NCI-H1694 treated with DMSO at 0.1 percent for 48 hours (cell line): ENCODE measurements at places on chromosomes 12 and 14.

DNA sequence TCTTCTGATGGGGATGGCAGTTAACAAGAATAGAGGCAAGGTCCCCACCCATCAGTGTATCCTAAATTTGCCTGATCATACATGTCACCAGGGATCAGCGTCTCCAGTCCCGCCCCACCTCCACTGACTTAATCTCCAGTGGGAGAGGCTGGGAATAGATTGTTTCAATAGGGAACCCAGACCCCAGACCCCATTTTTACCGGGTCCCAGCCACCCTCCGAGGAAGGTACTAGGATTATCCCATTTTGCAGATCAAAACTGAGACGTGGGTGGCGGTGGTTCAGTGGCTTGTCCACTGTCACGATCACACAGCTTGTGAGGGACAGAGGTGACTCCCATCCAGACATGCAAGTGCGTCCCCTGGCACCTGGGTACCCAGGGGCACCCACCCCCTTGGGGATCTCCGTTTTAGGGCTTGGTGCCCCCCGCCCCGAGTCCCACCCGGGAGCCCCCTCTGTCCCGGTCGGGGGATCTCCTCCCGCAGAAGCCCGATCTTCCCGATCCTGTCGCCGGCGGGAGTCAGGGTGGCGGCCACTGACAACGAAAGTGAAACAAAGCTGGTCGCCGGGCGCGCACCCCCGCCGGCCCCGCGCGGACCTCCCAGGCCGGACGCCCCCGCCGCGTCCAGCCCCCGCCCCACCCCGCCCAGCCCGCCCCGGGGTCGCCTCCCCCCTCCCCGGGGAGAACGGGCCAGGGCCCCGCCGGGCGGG, 523 bp downstream of the WSB2 start:
- DNase-seq, result no peak

- no peak for DNase-seq
These were observed 18.6 kb downstream of the LTBP2 start for GRCh38 chr14:74593241-74593953.

DNA sequence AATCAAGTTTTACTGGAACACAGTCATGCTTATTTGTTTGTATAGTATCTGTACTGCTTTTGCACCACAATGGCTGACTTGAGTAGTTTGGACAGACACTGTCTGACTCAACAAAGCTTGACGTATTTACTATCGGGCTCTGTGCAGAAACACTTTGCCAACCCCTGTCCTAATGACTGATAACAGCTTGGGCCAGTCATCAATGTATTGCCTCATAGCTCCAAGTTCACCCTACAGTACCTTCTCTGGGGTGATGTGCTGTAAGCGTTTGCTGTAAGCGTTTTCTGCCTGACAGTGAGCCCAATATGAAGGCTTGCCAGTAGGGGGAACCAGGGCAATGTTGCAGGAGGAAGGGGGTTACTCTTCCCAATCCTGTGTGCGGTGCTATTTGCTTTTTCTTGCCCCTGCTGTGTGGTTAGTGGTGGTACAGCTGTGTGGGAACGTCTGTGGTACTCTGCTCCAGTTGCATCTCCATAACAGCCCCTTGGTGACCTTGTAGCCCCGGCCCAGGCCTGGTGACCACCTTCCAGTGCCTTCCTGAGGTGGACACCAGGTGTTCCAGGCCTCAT, 5.4 kb upstream of the CCDC177 start:
- peak; percentile 91 for DNase-seq

DNA sequence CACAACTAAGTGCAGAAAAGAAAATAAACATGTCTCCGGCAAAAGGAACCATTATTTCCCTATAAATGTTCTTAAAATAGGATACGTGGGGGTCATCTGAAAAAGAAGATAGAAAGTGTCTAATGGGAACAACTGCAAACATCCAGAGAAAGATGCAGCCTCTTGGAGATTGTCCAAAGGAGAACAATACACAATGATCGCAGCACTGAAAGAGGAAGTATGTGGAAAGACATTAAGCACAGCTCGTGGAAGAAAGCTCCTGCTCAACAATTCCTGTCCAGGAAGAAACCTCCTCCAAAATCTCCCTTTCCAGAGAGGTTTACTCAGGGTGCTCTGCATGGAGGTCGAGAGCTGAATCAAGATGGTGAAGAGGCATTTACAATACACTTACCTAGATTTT, 2.5 kb upstream of the LALBA start:
- DNase-seq, result no peak

DNA sequence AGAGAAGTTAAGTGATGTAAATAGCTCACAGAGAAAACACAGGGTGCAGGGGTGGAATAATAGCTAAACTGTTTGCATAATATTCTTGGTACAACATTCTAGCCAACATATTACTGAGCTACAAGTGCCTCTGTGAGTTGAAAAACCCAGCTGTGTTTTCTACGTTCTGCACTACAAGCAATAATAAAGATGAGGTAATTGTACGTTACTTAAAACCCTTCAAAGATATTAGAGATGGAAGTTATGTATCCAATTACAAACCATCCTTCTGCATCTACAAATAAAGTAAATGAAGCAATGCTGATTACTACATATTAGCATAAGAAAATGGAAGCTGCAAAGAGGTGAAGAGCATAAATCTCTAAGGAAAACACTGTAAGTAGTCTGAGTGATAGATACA, 271.4 kb downstream of the SSPN start:
- no peak for DNase-seq

DNA sequence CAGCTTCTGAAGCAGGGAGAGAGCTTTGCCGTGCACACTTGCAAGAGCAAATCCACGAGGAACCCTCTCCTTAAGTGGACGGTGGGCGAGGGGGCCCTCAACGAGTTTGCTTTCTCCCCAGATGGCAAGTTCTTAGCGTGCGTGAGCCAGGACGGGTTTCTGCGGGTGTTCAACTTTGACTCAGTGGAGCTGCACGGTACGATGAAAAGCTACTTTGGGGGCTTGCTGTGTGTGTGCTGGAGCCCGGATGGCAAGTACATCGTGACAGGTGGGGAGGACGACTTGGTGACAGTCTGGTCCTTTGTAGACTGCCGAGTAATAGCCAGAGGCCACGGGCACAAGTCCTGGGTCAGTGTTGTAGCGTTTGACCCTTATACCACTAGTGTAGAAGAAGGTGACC, 69.0 kb downstream of the WDR20 start:
- no peak for DNase-seq

DNA sequence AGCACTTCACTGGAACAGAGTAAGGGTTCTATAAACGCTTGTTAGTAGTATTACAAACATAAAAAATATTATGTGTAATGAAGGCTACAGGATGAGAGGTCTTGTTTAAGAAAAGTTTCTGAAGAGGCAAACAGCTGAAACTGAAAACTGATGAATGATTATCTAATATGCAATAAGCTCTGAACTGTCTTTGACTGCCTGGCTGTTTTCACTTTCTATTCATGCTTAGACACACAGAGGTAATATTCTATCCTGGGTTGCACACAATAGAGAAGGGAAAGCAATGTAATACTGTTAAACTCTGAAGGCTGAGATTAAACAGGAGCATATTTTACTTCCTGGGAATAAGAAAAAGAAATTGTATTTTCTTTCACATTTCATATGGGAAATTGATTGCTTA, 251.3 kb downstream of the ALX1 start:
- DNase-seq, result no peak

DNA sequence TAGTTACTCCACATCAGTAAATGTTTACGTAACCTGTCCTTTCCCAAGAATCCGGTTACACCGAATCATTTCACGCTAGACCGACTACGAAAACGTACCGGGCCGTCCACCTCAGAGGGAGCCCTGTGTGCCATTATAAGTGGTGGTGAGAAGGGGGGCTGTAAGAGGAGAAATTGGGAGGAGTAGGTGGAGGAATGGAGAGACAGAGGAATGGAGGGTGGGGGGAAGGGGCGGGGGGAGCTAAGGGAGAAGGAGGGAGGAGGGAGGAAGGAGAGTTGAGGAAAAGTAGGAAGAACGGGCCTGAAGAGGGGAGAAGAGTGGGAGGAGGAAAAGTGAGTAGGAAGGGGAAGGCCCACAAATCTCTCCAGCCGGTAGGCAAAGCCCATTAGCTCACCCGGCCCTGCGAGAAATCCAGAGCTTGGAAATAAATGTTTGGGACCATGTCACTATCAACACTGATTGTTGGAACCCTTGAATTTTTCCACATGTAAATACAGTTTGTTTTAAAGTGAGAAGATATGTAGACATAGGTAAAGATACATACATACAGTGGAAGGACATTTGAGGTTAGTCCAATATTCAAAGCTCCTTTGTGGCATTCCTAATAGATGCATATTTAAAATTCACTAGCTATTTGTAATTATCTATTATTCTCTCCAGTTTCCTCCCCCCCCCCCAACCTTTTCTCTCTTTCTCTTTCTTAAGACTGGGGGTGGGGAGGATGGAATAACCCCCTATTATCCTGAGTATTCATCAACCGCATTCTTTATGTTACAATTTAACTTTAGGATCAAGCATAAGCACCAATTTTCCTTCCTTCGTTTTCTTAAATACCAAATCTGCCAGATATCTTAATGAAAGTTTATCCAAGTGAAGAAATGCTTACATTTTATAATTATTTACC, 2.1 kb upstream of the FOXG1 start:
- DNase-seq, result peak; percentile 89

DNA sequence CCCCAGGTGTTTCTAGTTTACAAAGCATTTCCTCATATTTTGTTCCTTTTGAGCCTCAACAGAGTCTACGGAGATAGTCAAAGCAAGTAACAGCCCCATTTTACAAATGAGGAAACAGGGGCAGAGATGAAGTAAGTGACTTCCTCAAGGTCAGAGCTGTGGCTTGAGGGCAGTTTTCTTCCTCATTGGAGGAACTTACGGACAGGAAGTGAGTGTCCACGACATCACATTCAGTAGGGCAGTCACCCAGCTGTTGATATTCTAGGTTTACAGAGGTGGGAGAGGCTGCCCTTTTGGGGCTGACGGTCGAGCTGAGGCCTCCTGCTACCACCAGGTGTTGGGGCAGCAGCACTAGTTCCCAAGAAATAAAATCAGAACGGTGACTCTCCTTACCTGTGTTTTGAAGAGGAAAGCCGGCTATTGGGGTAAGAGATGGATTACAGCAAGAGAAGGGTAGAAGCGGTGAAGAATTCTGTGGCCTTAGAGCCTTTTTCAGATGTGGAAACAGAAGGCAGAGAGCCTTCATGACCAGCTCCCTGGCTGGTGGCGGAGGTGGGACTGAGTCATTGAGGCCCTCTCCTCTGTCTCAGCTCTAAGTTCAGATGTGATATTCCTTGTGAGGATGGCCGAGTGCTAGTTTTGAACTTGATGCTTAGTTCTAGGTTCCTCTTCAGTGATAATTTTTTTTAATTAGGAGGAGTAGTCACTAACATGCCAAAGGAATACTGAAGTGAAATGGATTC, 41.7 kb downstream of the SUSD6 start:
- DNase-seq, result no peak

GRCh38 chr12:52675301-52675701, 4.9 kb downstream of the KRT1 start:
- no peak for DNase-seq

GRCh38 chr14:37888234-37888633, 292.8 kb downstream of the TTC6 start:
- no peak for DNase-seq

DNA sequence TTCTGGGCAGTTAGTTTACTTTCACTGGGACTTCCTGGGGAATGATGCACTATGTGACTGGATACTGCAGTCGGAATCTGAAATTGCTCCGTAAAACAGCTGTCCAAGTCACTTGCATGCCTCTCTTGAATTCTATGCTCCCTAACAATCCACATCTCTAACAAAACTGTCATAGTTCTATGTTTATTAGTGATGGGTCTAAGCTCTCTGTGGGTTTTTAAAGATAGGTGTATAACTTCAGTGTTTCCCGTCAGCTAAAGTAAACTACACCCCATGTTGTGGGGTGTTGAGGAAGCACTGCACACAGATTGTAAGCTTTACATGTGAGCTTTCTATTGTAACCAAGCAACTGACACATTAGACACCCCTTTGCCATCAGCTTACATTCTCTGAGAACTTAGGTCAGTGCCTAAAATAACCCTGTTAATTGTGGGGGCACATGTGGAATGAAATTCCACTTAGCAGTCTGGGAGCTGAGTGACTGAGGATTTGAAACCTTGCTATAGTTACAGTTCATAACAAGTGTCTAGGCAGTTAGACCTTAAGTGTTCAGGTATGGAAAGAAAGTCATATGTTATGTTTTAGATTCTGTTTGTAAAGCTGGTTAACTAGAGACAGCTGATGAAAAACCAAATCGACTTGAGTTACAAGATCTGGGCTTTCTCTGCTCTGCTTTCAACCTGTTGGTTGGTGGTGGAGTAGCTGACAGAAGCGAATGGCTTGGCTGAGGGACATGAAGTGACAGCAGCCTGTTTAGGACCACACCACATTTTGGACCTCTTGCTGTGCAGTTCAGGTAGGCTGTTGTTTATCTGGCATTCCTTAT, 165.7 kb downstream of the AKAP6 start:
- no peak for DNase-seq

- no peak for DNase-seq
These were observed 3.2 kb downstream of the PTGES3 start for GRCh38 chr12:56684745-56685359.

DNA sequence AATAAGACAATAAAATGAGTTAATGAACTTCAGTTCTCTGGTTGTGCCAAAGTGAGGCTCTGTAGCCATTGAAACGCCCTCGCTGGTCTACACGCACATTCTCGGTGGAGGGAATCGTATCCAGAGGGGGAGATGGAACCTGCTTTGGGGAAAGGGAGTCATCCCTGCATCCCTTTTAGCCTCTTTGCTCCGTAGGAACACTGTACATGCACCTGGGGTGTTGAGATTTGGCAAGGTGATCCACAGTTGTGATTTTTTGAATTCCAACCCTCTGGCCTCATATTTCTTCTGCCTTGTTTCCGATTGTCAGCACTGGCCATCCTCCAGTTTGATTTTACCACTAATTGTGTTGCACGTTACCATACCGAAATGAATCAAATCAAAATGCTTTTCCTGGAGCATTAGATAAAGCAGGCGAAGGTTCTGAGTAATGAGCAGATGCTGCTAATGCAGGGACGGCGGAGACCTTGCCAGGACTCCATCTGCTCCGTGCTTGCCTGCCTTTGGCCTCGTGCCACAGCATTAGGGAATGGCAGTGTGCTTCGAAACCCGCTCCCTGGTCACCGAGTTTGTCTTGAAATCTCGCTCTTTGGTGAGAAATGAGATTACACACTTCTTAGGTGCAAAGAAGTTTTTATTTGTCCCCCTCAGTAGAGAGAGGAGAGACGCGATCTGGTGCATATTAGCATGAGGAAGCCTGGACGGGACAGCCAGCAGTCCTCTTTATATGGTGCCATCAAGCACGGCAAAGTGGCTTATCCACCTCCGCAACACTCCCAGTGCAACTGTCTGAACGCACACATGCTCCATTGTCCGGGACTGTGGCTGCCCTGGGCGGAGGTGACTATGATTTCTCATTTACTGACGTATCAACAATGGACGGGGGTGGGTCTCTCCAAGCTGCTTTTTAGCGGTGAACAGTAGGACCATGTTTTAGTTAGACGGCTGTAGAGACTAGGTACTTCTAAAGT, 59.1 kb downstream of the FBXW8 start:
- DNase-seq, result peak; percentile 93

- no peak for DNase-seq
These were observed 48.6 kb upstream of the PCNX1 start for GRCh38 chr14:70858641-70859040.
